ENCODE measurements at places on chromosomes 4 and X. TPM values are rescaled to one million over a fixed set of nuclear protein-coding genes. Genes with fewer than 3 reads are reported as not detected.
A peak's percentile ranks its signal among the peaks of the same experiment; 100 is the strongest.

Gene SMR3B
- not detected for total RNA-seq

Gene FRG2
- 0.86 TPM for total RNA-seq

DNA sequence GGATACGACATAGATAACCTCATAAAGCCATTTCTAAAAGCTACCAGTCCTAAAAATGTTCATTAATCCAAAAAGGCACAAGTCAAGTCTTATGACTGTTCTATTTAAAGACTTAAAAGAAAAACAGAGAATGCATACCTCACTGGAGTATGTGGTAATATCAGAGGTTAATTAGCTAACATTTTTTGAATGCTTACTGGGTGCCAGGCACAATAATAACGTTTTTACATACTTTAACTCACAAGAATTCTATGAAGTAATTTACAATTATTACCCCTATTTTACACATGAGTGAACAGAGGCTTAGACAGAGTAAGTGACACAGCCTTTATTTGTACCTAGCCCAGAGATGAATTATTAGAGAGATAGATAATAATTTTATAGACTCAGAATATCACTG lies 207.5 kb downstream of the PDGFC start:
- DNase-seq, result no peak

GRCh38 chrX:150352581-150352980 lies 10.5 kb upstream of the MAMLD1 start:
- DNase-seq, result peak; percentile 20

DNA sequence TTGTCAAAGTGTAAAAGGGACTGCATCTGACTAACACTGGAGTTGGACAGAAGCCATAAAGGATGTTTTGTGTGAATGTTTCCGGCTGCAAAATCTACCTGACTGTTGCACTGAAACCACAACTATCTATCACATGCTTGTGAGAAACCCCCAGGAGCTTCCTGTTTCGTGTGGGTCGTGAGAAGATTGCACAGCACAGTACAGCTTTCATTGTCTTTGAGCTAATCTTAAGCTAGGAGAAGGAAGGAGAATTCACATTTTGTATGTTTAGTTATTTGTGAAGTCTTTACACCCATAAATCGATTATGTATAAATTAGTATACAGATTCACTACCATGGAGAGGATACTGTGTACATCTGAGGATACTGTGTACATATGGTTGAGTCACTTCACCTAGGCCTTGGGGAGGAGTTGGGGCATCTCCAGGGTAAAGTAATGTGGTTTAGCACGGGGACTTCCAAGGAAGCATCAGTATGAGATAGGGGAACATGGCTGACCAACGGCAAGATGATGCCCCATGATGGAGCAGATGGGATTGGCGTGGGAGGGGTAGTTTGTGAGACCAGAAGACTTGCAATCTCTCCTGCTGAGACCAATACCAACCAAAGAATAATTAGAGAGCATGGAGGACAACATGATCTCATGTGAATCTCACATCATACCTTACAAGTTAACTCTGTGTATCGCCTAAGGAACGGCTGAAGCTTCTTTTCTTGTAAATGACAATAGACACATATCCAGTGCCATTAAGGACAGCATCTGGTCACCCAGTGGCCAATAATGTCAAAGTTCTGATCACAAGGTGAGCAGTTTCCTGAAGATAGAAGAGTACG lies 43.1 kb upstream of the FAM9C start:
- peak; percentile 85 for DNase-seq
